ENCODE measurements at places on chromosomes 16 and 17.

DNA sequence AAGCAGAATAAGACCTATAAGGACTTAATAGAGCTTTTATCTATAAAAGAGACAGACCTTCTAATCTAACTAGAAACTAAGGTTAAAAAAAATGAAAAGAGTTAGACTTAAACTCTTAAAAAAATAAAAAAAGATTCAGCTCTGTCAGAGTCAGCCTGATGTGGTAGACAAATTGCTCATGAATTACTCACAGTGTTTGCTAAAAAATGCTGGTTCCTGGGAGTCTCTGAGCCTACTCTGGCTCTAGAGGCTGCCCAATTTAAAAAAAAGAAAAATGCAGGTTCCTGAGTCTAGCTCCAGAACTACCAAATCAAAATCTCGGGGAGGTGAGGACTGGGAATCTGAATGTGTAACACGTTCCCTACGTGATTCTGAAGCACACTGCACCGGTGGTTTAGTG is 18.1 kb downstream of the SOST start:
- DNase-seq: no peak

- DNase-seq: no peak
Observed at GRCh38 chr16:30741461-30741914, 6.7 kb upstream of the PHKG2 start.

DNA sequence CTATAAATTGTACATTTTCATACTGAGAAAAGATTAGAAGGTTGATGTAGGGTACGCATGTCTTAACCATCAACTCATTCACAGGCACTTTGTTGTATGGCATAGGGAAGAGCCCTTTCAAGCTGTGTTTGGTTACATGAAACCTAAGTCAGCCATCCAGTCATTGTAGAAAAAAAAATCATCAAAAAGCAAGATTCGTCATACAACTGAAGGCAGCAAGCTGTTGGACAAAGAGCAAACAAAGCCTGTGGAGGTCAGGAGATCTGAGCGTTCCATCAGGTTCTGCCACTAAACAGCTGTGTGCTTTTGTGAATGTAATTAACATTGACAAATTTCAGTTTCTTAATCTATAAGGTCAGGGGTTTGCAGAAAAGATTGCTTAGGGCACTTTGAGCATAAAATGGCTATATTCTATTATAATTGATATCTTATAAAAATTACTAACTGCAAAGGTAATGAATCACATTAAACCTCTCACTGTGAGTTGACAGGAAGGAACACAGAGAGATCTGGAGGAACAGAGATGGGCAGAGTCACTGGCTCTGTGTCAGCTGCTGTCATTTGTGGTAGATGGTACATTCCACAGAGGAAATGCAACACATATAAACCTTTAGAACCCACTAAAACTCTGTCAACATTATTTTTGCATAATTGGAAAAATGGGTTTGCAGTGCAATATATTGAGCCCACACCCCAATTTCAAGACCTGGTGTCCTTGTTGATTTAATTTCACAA is 66.3 kb upstream of the MYOCD start:
- DNase-seq: no peak

DNA sequence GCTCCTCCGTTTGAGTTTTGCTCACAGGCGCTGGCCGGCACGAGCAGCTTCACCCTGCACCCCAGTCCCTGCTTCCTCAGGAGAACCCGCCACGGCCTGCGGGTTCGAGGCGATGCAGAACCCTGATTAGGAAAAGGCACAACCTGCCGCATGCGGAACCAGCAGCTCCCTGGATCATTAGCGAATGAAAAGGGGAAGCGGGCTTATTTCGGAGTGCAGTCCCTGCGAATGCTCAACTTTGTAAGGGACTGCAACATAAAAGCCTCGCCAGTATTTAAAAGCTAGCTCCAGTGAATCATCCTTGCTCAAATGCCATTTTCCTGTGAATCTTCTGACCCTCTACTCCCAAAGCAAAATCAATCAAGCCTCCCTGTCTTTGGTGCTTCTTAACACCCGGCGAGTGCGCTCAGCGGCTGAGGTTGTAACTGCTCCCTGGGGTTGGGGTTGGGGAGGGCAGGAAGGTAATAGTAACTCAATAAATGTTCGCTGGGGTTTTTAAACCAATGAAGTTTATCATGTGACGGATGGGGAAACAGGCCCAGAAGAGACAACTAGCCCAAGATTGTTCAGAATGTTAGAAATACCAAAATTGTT is 678 bp upstream of the AKAP10 start:
- DNase-seq: no peak

GRCh38 chr16:31455601-31456314 is 3.5 kb upstream of the ARMC5 start:
- DNase-seq: no peak

DNA sequence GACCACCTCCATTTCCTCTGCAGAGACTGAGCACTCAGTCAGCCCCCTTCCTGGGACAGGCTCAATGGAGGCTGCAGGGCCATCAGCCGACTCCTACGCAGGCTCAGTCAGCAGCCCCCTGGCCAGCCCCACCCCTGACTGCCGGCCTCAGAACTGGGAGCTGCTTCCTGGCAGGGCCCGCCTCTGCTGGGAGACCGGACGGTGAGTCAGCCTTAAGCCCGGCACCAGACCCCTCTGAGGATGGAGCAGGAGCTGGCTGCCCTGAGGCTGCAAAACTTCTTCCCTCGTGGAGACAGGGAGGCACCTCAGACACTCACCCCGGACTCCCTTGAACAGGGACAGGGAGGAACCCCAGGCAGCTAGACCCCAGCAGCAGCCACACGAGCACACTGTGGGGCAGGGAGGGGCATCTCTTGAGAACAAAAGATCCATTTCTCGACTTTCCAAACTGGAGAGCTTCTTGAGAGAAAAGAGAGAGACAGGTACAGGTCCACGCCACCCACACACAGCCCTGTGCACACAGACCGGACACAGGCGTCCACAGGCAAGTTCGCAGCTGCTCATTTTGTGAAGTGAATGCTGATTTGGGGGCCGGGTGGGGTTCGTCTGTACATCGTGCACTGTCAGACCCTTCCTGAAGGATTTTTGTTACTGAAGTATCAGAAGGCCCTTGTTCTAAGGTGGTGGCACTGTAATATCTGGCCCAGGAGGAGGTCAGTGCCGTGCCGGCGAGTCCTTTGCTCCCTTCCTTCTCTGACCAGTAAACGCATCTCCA is 1.3 kb upstream of the TUBB3 start:
- no peak for DNase-seq

GRCh38 chr16:18932243-18932987 is 6.2 kb upstream of the SMG1 start:
- no peak for DNase-seq

DNA sequence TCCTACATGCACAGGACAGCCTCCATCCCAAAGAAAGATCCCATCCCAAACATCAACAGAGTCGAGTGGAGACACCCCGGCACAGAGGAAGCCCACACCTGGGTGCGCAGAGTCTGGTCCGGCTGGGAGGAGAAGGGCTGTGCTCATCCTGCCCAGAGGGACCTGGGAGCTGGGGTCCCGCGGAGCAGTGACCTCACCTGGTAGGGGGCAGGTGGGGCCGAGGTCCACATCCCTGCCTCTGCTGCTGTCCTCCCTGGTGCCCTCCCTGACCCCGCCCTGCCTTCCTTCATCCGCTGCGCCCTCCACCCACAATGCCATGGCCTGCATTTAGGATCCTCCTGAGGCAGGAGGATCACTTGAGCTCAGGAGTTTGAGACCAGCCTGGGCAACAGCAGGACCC is 2.9 kb downstream of the C16orf90 start:
- DNase-seq: no peak

DNA sequence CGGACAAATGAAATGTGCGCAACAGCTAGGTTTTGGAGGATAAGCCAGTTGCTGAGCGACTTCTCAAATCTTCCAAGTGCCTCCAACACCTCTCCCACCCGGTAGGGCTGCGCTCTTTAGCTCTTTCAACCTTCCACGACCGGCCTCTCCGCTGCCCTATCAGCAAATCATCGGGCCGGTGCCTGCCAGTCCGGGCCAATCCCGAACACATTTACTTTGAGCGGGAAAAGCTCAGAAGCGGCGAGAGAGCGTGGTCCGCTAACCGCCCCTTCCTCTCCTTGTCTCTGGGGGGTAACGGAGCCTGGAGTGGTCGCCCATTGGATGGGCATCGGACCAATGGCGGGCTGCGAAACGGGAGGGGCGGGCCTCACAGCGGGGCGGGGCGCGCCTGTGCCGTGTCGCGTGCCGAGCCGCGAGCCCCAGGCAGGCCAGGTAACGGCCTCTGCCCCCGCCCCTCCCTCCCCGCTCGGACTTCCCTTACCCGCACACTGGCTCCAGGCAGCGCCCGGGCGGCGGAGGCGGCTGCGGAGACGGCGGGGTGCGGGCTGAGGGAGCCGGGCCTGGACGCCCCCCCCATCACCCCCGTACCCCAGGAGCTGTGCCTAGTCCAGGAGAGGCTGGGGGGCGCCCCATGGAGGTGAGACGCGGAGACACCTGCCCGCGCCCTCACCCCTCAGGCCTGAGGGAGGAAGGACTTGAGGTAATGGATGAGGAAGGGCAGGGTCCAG is at the start of gene MEIOC:
Gene MEIOC, plus strand, starts transcription at position 486 of the 728 bp plus-strand sequence. Its CDS starts 146 bp downstream, at position 632.
- no peak for DNase-seq

DNA sequence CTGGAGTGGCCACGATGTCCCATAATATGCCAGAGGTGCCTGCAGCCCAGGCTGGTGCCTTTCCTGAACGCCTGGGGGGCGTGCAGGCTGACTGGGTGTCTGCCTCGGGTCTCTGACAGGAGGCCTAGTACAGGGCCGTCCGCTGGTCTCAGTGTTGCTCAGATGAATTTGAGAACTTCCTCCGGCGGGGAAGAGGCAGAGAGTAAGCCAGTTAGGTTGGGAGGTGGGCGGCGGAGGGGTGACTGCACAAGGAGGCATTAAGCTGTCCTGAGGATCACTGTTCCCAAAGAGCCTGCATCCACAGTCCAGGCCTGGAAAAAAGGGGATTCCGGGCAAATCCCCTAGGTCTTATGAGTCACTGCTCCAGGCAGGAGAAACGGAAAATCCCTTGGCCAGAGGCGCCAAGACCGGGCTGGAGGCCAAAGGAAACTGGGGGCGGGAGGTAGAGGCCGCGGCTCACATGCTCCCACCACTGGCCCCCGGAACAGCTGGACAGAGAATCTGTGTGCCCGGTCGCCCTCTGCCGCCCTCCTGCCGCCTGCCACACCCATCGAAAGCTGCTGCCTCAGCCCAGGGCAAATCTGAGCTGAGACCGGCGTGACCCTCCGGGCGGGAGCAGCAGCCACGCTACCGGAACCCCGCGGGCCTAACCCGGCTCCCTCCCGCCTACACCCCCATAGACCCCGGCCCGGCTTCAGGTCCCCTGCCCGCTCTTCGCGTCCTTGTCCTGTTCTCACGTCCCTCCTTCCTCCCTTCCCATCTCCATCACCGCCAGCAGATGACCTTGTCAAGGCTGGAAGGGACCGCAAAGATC is 1.2 kb downstream of the TRIM47 start:
- no peak for DNase-seq

- no peak for DNase-seq
Observed at GRCh38 chr16:67421030-67421429, 4.8 kb upstream of the ZDHHC1 start.

DNA sequence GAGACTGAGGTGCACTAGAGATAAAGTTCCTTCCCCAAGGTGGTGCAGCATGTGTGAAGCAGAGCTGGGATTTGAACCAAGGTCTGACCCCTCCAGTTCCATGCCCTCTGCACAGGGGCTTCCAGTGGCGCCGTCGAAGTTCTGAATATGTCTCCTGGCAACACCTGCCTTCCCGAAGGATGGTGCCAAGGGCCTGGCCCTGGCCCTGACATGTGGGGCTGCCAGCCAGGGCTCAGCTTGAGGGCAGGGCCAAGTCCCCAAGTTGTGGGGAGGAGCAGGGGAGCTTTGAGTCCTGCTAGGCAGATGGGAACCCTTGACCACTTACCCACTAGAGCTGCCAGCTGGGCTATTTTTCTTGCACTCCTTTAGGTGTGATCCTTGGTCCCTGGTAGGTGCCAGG is 56.4 kb downstream of the NKD1 start:
- no peak for DNase-seq
